ENCODE measurements at places on chromosomes 13 and 19. TPM values are rescaled to one million over a fixed set of nuclear protein-coding genes. Genes with fewer than 3 reads are reported as not detected.

The GRIN2D gene
- 0.17 TPM for total RNA-seq

The ZNF471 gene
- 4.3 TPM for total RNA-seq

The GPR183 gene
- not detected for total RNA-seq

The ZNF208 gene
- not detected for total RNA-seq

The MEIOSIN gene
- total RNA-seq, result not detected

The SLITRK5 gene
- total RNA-seq, result not detected

The SAFB gene
- total RNA-seq, result 99.8 TPM

The C2CD4C gene
- total RNA-seq, result 1.8 TPM

The ZNF829 gene
- total RNA-seq, result 5.1 TPM

The PROZ gene
- total RNA-seq, result not detected

The TMEM145 gene
- not detected for total RNA-seq

The POU2F2 gene
- total RNA-seq, result 0.83 TPM

The ZSCAN1 gene
- not detected for total RNA-seq

The FGF9 gene
- total RNA-seq, result not detected

The KCNK6 gene
- total RNA-seq, result 39.4 TPM

The KLC3 gene
- 55.3 TPM for total RNA-seq

The ZNF709 gene
- total RNA-seq, result 1.1 TPM

DNA sequence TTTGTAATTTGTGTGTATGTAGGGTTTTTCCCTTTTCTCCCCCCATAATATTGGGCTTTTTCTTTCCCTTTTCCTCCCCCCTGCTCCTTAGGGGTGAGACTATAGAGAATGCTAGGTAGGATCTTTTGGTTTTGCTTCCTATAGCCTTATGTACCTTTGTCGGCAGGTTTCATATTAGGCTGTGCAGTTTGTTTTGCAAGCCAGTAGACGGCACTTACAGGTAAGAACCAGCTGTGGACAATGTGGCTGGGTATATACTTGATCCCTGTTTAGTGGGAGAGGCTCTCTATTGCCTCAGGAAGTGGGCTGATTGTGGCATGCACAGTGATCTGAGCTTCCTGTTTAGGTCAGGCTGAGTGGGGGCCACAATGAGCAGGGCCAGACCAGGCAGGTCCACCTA, 359.2 kb upstream of the OBI1 start:
- peak; percentile 25 for DNase-seq

- DNase-seq, result no peak
Measured at GRCh38 chr13:113320226-113320875, 23.3 kb downstream of the LAMP1 start.

DNA sequence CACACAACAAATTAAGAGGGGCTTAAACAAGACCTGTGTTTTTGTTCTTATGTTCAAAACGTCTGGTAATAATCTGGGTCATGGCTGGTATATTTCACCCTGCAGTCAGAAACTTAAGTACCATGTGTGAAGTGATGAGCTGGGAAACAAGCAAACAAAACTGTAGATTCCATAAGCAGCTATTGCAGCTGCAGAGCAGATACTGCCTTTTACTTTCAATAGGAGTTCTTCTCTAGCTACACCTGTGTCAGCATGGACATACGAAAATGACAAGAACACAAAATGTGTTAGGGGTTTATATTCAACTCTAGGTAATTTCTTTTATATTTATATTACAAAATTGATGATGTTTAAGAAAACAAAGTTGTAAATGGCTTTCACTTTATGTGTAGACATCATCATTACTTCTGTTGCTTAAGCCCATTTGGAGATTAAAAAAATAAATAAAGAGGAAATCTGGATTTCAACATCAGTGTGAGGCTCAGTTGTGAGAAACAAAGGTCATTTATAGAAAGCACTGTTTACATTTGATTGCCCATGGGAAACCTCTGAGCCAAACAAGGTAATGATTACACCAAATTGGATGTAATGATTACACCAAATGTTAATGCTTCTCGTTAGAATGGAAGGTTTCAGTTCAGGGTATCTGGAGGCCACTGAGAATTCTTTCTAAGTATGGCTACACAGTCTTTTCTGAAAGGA, 451.0 kb upstream of the SLC10A2 start:
- DNase-seq, result no peak

GRCh38 chr19:2750808-2751437, 11.1 kb upstream of the SLC39A3 start:
- DNase-seq, result no peak

DNA sequence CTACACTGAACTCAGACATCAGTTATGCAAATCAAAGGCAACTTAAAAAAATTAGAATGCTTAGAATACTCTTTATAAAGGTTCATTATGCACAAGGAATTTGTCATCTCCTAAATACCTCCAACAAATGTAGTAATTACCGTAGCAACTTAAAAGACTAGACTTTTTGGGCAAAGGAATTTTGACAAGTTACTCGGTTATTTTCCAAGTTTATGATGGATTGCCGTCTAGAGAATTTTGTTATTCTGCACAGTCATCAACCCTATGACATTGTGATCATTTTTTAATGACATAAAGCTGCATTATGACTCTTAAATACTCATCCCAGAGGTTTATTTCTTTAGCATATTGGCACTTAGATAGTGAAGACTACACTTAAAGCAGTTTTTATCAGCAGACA, 71.9 kb downstream of the TRPC4 start:
- no peak for DNase-seq

- DNase-seq, result peak; percentile 25
Measured at GRCh38 chr13:33728271-33729037, 89.5 kb upstream of the RFC3 start.

- no peak for DNase-seq
Measured at GRCh38 chr19:18513868-18514267, 8.0 kb downstream of the ELL start.

DNA sequence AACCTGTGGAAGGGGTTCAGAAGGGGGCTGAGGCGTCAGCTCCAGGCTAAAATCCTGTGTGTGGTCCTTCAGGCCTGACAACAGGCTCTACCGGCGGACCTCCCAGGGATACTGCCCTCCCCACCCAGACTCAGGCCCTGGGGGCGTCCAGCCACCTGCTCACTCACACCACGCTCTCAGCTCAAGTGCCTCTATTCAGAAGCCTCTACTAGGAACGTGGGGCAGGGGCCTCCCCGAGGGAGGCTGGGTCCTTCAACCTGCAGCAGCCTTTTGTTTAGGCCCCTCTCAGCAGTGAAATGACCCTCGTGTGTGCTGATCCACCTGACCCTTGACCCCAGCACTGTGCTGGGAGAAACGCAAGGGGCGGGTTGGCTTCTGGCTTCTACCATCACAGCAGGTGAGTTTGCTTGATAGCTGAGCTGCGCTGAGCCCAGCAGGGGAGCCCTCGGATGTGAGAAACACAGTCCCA, 10.6 kb downstream of the PLPP2 start:
- no peak for DNase-seq

DNA sequence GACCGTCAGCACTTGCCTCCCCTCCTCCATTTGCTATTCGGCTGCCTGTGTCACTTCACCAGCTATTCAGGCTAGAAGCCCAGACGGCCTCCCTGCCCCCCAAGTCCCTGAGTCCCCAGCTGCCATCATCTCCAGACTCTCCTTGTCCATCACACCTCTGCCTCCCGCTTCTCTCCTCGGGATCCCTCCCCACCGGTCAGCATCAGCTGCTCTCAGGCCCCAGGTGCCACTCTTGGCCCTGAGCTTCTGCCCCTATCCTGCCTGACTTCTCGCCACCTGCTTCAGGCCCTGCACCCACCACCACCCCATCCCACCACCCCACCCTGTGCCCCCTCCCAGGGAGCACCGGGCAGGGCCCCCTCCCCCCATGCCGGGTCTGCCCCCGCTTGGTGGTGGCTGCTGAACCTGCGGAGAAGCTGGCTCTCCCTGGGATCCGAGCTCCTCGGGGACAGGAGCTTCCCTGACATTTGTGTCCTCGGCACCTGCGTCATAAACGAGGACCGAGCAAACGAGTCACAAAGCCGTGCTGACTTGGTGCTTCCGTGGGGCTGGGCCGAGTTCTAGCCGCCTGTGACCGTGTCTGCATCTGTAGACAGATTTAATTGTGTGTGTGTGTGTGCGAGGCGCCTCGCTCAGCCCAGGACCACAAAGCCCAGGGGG, 70.3 kb upstream of the MCF2L start:
- no peak for DNase-seq

- no peak for DNase-seq
Measured at GRCh38 chr13:26202365-26202972, 19.6 kb downstream of the RNF6 start.

- no peak for DNase-seq
Measured at GRCh38 chr19:47512948-47513319, 1.9 kb downstream of the NAPA start.

DNA sequence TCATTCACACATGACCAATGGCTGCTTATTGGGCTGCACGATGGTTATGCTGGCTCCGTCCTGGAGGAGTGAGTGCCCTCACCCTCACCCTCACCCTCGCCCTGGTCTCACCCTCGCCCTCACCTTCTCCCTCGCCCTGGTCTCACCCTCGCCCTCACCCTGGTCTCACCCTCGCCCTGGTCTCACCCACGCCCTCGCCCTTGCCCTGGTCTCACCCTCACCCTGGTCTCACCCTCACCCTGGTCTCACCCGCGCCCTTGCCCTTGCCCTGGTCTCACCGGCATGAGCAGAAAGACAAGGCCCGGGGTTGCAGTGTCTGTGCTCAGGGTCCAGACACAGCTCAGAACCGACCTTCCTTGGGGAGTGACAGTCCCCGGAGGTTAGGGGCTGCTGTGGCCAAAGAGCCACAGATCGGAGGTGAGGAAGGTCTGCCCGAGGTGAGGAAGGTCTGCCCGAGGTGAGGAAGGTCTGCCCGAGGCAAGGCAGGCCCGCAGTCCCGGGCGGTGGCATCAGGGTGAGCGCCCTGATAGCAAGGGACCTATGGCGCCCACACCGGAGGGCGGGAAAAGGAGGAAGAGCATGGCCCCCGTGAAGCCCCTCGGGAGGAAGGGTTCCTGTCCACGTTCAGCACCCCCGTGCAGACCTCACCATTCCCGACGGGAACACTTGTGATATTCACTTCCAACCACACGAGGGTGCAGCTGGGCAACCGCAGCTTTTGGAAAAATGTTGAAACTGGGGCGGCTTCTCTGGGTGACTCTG, 65.6 kb downstream of the MCF2L start:
- peak; percentile 40 for DNase-seq

DNA sequence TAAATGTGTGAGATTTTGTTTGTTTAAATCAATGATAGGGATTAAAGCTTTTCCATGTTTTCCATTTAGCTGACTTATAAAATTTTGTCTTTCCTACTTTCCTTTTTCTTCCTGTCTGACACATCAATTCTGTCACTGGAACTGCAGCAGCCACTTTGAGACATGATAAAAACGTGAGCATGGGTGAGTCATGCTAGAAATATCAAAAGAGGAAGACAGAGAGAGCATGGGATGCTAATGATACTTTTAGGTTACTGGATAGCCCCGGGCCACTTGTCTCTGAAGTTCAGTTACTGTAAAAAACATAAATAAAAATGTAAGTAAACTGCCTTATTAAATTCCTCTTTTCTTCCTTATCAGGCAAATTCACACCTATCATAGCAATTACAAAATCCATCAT, 1332.0 kb upstream of the PCDH20 start:
- DNase-seq, result no peak

GRCh38 chr19:14090509-14091080, at the start of gene SAMD1:
SAMD1 (minus strand) TSS chr19:14090751.
- DNase-seq, result peak; percentile 59

DNA sequence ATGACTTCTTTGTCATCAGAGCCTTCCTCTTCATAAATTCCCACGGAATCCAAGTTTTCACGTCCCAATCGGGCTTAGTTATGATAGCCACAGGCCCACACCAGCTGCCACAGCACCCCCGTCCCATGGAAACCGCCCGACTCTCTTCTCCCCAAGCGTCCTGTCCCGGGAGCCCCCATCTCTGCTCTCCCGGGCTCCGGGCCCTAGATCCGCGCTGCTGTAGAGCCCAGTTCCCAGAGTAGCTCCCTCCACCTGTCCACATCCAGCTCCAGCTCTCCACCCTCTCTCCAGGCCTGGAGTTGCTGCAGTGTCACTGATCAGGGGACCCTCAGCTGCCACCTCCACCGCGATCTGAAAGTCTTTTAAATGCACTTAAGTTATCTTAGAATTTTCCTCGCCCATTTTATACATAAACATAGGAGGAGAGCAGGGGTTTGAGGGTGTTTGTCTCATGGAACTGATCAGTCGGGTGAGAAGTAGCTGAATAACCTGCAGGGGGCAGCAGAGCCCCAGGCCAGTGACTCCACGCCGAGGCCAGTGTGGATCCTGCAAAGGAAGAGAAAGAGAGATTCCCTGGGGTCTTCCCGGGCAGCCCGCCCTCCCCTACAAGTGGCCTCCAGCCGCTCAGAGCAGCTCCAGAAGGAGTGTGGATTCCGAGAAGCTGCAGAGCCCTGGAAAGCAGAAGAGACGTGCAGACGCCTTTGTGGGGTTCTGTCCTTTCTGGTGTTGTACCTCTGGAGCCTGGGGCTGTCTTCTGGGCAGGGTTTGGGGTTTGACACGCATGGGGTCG, 1.1 kb upstream of the ZNF763 start:
- peak; percentile 21 for DNase-seq

DNA sequence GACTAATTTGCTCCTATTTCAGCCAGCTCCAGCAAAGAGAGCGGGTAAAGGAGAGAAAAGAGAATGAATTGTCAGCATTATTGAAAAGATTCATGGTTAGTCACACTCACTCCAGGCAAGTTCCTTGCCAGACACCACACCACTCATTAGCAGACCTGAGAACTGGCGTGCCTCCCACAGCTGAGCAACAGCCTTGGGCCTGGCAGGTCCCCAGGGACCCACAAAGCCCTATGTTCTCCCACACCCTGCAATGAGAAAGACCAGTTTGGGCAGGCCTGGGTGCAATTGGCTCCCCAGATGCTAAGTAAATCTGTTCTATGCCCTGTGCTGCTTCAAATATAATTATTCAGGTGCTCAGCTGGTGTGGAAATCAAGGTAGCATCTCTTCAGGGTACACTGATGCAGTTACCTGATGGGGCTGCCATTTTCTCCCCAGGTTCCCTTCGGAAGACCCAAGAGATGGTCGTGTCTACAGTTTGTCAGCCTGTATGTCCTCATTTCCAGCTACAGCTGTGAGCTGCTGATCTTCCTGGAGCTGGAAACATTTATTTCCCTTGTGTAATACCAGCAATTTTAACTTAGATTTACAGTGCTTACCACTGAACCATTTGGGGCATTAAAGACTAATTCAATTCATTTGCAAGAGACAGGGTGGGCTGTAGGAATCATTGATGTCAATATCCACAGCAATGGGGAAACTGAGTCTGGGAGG, 405.0 kb downstream of the COG6 start:
- peak; percentile 99 for DNase-seq

GRCh38 chr13:34767778-34768177, 174.3 kb upstream of the NBEA start:
- no peak for DNase-seq

All from mammary epithelial cell (primary cell).